KBM-7 (cell line): ENCODE measurements at places on chromosomes 13 and 19.

GRCh38 chr13:58207501-58207900 lies 576.0 kb downstream of the PCDH17 start:
- DNase-seq: no peak

DNA sequence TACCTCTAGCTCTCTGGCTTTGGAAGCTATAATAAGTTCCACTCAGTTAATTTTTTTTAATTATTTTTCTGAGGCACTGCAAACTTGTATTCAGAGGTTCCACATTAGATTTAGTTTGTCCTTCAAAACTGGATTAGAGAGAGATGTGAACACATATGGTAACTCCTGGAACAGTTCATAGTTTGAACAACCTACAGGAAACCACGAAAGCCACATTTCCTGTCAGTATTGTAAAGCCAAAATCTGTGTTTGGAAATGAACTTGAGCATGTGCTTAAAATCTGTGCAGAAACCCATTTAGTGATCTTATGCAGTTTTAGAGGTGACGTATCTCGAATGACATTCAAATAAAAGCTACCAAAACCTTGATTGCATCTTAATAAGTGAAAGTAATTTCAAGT lies 1952.0 kb downstream of the OLFM4 start:
- peak; percentile 19 for DNase-seq

DNA sequence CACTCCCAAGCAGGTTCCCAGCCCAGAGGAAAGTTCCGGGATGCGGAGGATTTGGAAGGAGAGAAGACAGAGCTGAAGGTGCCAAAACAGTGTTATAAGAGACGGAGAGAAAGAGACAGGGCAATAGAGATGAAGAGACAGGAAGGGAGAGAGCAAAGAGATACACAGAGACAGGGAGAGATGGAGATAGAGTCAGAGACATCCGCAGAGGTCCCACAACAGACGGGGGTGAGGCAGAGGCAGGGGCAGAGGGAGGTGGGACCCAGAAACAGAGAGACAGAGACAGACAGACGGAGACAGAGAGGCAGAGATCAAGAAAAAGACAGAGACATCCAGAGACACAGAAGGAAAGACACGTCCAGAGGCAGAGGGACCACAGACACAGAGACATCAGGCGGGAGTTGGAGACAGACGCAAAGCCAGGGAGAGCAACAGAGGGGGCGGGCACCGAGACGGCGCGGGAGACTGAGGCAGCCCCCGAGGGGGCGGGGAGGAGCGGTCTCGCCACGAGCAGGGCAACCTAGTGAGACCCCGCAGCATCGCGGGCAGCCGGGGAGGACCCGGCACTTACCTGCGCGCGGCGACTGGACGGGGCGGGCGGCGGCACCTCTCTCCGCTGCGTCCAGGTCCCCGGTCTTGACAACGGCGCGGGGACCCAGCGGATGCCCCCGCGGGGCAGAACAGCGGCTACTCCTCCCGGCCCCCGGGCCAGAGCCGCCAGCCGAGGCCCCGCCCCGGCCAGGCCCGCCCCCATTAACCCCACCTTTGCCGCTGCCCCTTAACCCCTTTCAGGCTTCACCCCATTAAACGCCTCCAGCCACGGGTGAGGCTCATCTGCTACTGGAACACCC lies at the start of gene GPR4:
TSS of gene GPR4 (minus strand) at position 689 of the 851 bp plus-strand sequence. CDS start 10,346 bp downstream, outside the sequence.
- DNase-seq: no peak

DNA sequence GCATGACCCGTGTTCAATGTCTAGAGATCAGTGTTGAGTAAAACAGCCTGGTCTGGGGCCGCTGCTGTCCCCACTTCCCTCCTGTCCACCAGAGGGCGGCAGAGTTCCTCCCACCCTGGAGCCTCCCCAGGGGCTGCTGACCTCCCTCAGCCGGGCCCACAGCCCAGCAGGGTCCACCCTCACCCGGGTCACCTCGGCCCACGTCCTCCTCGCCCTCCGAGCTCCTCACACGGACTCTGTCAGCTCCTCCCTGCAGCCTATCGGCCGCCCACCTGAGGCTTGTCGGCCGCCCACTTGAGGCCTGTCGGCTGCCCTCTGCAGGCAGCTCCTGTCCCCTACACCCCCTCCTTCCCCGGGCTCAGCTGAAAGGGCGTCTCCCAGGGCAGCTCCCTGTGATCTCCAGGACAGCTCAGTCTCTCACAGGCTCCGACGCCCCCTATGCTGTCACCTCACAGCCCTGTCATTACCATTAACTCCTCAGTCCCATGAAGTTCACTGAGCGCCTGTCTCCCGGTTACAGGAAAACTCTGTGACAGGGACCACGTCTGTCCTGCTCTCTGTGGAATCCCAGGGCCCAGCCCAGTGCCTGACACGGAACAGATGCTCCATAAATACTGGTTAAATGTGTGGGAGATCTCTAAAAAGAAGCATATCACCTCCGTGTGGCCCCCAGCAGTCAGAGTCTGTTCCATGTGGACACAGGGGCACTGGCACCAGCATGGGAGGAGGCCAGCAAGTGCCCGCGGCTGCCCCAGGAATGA lies 1.5 kb upstream of the CEACAM5 start:
- DNase-seq: peak; percentile 86

GRCh38 chr19:40754611-40755247 lies 3.7 kb downstream of the SNRPA start:
- DNase-seq: no peak

- DNase-seq: no peak
Measured at GRCh38 chr19:11495481-11495880, 10.2 kb downstream of the ZNF653 start.

GRCh38 chr13:92734545-92734944 lies 492.1 kb upstream of the GPC6 start:
- no peak for DNase-seq

DNA sequence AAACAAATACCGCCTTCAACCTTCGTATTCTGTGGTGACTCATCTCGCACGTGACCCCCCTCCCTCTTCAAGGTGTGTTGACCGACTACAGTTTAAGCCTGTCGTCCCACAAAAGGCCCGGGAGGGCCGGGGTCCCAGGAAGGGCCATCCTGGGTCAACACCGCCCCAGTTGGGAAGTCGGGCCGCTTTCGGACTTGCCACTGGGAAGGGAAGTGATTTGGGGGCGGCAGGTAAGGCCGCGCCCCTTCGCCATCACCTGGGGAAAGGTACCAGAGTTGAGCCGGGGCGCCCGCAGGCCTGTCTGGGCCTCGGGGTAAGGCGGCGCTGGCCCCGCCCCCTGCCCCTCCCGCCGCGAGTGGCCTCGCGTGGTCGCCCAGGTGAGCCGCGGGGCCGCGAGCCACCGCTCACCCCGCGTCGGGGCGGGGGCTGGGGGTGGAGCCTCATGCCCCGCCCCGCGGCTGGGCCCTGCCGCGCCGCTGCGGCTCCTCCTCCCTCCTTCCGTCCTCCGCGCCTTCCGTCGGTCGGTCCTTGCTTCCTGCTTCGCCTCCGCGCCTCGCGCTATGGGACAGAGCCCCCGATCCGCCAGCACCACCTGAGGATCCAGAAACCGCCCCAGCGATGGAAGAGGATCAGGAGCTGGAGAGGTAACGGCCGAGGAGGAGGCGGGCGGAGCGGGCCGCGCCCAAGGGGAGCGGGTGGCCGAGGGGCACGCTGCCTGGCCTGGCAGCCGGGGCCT lies at the start of gene POLR1D:
TSS of gene POLR1D (plus strand) at position 527 of the 736 bp plus-strand sequence. CDS start at position 619, 92 bp downstream.
- DNase-seq: peak; percentile 82

- no peak for DNase-seq
Measured at GRCh38 chr13:111011899-111012298, 97.0 kb upstream of the ANKRD10 start.

GRCh38 chr19:6062274-6062673 lies 48.0 kb downstream of the RFX2 start:
- peak; percentile 95 for DNase-seq

GRCh38 chr13:35881360-35881759 lies 249.8 kb downstream of the DCLK1 start:
- no peak for DNase-seq

GRCh38 chr19:6599866-6600454 lies 9.0 kb upstream of the CD70 start:
- no peak for DNase-seq

DNA sequence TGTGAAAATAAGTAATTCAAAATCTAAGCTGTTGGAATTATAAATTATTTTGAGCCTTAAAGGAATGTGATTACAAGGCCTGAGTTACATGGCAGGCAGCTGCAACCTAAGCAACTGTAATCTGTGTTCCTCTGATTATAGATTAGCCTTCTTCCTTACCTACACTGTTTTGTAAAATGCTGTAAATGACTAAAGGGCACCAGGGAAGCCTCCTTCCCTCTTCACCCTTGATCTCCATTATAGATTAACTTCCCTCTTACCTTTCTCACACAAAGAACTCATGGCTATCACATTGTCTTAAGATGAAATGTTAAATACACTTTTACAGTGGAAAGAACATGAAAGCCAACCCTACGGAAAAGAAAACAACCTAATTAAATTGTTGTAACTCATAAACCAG lies 423.7 kb upstream of the KLF12 start:
- DNase-seq: no peak

- no peak for DNase-seq
Measured at GRCh38 chr19:31109636-31110035, 239.6 kb downstream of the TSHZ3 start.

- DNase-seq: no peak
Measured at GRCh38 chr19:19742773-19743172, 9.9 kb upstream of the ZNF14 start.

DNA sequence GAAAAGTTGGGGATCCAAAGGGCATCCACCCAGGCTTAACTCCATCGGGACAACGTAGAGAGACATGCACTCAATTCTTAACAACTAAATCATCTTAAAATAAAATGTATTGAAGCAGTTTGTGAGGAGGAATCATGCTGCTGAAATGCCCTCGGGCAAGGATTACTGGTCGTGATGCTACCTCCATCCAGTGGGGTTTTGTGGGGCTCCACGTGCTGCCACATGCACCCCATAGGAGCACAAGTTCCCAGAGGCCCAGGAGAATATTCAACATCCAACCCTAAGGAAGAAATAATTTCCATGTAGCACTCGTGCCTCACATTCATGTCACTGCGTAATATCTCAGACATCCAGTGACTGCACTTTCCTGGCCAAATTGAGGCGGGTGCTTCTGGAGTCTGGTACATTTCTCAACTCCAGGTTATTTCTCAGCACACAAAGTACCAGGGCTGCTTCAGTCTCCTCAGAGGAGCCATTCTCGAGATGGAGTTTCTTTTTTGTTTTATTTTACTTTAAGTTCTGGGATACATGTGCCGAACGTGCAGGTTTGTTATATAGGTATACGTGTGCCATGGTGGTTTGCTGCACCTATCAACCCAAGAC lies 429.8 kb downstream of the FOXO1 start:
- no peak for DNase-seq

DNA sequence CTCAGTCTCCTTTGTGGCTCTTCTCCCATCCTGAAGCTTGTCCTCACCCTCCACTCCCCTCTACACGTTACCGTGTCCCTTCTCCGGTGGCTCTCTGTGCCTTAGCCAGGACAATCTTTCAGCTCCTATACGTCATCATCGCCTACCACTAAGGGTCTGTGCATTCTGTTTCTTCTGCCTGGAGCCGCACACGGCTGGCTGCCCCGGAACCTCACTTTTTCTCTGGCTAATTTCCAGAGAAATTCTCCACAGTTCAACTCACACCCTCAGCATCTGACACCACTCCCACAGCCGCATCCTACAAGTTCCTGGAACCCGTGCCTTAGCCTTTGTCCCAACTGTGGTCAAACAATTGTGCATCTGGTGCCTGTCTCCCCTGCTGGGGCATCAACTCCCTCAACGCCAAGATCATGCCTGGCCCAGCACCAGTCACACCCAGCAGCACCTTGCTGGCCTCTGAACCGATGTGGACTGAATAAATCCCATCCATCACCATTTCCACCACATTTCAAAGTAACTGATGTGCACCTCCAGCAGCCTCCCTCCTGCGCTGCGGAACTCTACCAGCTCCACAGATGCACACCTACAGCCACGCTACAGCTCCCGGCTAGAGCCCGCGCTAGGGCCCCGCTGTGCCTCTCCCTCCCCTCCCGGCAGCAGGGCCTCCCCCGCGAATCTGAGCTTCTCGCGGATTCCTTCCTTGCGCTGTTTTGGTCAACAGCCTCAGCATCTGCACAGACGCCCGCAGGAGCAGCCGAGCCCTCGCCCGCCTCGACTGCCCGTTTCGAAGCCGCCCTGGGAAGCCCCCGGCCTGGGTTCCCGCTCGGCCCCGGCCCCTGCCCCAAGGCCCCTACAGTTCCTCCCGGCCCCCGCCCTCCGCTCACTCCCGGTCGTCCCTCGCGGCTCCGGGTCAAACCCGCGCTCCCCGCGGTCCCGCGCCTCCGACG lies 689 bp downstream of the DCUN1D2 start:
- peak; percentile 55 for DNase-seq

DNA sequence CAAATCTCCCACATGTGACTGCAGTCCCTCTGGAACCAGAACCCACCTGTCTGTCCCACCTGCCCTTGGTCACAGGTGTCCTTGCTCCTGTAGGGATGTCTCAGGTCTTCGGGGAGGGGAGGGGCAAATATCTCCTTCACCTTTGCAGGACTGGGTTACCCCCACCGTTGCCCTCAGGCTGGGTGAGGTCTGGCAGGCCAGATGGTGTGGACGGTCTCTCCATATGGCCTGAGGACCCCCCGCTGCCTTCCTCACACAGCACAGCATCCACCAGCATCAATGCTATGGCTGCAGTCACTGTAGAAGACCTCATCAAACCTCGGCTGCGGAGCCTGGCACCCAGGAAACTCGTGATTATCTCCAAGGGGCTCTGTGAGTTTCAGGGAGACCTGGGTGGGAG lies 10.0 kb downstream of the SLC5A5 start:
- DNase-seq: no peak

DNA sequence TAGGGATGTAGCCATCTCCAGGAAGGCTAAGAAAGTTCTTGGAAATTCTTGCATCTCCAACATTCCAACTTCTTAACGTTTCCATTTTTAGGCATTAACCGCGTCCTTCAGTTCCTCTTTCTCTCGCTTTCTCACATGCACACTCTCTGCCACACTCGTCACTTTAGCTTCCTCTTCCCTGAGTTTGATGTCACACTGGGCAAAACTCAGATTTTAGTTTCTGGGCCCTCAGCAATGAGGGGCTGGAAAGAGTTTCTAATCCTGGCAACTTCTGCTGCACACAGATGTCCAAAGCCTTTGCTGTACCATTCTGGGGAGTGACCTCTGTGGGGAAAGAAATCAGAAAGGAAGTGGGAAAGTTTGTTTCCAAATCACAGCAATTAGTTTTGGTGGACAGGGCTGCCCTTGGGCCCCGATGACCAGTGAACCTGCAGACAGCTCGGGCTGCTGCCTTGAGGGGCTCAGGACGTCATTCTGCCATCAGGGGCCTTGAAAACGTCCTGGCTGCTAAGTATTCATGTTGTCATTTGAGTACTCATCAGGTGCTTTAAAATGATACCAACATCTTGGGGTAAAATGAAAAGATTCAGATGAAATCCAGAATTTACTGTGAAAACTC lies 89.3 kb downstream of the KL start:
- peak; percentile 52 for DNase-seq

- DNase-seq: no peak
Measured at GRCh38 chr19:39768786-39769185, 9.9 kb upstream of the LEUTX start.

GRCh38 chr19:29639086-29639485 lies 26.2 kb upstream of the PLEKHF1 start:
- DNase-seq: no peak

DNA sequence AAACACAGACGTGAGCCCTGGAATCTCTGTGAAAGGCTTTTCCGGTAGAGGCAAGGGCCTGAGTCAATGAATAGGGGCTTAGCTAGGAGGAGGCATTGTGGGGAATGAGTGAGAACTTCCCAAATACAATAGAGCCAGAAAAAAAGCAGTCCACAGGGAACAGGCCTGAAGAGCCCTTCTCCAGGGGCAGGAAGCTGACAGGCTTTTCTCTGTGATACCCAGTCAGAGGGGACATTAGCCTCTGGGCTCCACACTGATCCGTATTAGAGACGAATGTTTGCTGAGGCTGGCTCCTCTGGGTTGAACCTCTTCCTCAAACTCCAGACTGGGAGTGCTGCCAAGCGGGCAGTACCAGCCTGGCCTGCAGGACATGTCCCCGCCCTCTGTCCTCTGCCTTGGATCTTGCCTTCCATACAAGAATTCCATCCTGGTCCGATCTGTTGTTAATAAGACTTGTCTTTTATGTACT lies 2.3 kb downstream of the DHRS12 start:
- DNase-seq: no peak
